Brain (organoid and tissue), 16 donors: ENCODE measurements at places on chromosomes 3 and 15. TPM values are rescaled to one million over a fixed set of nuclear protein-coding genes. Genes with fewer than 3 reads are reported as not detected.

GRCh38 chr3:73674280-73674679, 49.5 kb upstream of the PDZRN3 start:
- DNase-seq, result peak; percentile 8

ANXA2 gene
- 439 TPM for polyA plus RNA-seq

DNA sequence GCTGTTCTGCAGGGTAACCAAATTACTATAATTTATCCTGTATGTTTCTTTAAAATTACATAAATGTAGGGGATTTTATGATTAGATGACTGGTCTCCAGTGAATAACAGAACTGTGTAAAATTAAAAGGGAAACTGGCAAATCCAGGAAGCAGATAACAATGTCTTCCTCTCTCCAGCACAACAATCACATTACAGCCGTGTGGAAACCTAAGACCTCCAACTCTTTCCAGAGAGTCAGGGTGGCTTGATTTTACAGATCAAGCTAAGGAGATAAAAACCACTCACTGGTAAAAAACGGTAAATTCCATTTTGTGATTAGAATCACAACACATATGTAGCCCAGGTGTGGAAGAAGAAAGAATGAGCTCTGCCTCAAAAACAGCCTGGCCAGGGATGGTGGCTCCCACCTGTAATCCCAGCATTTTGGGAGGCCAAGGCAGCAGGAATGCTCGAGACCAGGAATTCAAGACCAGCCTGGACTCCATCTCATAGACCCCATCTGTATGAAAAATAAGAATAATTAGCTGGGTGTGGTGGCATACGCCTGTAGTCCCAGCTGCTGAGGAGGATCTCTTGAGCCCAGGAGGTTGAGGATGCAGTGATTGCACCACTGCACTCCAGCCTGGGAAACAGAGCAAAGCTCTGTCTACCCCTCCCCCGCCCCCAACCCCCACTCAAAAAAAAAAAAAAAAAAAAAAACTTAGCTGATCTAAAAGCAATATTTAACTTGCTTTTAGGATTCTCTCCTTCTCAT, 29.0 kb downstream of the IL17RD start:
- no peak for DNase-seq

GHSR gene
- not detected for polyA plus RNA-seq

DNA sequence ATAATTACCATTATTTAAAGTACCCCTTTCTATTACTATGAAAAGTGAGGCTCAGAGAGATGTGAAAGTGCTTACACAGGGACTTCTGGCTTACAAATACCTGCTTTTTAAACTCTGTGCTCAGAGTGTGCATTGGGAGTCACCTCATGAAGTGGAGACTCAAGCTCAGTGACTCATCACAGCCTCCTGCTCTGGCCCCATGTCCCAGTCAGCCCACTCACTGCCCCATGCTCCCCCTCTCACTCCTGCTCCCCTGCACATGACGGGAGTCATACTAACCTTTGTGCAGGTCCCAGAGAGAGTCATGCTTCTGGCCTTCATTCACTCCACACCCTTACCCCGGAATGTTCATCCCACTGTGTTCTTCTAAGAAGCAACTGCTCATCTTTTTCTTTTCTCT, 20.2 kb downstream of the CCR1 start:
- no peak for DNase-seq
